Activated naive CD4-positive, alpha-beta T cell treated with anti-CD3 and anti-CD28 coated beads, Interleukin-2, amount 10 ng/mL, durations not matched to agents 7 days and 5 days (primary cell): ENCODE measurements at places on chromosomes 5 and 9.

DNA sequence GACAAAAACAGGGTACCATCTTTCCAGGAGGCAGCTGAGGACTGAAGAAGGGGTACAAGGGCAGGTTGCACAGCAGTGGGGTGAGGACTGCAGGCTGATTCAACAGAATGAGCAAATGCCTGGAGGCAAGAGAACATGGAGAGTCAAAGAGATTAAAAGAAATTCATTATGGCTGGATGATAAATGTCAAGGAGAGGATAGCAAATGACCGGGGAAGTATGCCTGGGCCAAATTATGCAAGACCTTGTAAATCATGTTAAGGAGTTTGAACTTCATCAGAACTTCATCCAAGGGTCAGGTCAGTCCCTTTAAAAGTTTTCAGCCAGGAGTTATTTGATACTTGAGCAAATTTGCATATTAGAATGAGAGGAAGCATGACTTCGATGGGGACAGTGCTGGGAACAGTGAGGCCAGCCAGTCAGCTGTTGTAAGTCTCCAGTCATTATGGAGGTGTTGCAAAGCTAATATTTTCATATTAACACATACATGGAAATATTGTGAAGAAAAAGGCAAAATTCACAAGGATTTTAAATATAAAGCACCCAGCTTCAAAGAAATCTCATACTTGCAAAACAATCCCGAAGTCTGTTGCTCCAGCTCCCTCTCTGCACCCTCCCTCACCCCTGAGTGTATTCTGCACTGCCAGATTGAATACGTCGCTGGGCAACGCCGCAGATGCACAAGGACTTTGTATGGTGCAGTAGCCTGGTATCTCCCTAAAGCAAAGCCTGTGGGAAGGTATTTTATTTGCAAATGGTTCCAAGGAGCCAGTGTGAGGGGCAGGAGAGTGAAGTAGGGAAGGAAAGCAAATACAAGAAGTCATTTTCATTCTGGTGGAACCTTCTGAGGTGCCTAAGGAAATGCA, 509.8 kb upstream of the TLE4 start:
- DNase-seq = no peak

GRCh38 chr9:36137392-36138004, 965 bp downstream of the GLIPR2 start:
- DNase-seq = no peak

DNA sequence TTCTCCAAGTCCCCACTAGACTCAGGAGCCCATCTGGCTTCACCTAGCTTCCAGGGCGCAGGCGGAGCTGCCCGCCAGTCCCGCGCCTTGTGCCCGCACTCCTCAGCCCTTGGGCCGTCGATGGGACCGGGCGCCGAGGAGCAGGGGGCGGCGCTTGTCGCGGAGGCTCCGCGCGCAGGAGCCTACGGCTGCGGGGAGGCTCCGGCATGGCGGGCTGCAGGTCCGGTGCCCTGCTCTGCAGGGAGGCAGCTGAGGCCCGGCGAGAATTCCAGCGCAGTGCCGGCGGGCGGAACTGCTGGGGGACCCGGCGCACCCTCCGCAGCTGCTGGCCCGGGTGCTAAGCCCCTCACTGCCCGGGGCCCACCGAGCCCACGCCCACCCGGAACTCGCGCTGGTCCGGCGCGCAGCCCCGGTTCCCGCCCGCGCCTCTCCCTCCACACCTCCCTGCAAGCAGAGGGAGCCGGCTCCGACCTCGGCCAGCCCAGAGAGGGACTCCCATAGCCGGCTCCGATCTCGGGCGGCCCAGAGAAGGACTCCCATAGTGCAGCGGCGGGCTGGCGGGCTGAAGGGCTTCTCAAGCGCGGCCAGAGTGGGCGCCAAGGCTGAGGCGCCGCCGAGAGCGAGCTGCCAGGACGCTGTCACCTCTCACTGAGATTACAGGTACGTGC, 78.1 kb upstream of the PJA2 start:
- DNase-seq = no peak

DNA sequence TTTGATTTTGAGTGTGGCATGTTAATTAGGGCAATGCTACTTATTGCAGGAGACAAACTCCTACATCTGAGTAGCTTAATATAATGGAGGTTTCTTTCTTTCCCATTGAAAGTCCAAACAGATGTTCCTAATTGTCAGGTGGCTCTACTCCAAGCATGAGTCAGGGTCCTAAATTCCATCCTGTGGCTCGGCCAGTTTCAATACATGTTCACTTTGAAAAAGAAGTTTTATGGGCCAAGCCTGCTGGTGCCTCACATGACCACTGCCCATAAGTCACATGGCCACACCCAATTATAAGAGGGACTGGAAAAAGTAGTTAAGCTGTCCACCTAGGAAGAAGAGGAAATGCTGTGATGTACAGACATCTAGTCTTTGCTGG, 170.4 kb downstream of the ARRDC3 start:
- DNase-seq = no peak

- DNase-seq = no peak
Measured at GRCh38 chr5:54637654-54638053, 120.1 kb downstream of the SNX18 start.

DNA sequence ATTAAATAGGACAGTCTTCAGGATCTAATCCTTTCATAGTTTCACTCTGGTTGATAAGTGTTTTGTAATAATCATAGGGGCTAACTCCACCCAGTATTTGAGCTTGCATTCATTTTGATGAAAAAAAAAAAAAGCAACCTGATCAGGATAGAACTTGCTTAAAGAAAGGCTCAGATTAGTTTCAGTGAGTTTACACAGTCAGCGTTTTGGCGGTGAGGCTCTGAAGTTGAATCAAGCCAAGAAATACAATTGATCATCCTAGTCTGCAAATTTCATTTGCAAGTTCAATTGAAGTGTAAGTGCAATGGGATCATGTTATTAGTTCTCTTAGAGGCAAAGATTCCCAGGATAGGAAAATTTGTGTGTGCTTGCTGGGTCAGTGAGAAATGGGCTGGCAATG, 159.7 kb upstream of the ELL2 start:
- no peak for DNase-seq

DNA sequence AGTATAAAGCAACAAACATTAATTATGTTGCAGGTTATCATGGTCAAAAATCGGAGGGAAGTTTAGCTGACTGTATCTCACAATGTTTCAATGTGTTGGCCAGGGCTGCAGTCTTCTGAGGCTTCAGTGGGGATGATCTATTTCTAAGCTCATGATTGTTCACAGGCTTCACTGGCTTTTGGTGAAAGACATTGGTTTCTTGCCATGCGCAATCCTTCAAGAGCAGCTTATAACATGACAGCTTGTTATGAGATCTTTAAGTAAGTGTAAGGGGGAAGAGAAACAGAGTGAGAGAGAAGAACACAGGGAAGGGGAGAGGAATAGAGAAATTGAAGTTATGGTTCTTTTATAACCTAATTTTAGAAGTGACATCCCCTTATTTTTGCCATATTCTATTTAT, 385.9 kb upstream of the CHD1 start:
- no peak for DNase-seq

DNA sequence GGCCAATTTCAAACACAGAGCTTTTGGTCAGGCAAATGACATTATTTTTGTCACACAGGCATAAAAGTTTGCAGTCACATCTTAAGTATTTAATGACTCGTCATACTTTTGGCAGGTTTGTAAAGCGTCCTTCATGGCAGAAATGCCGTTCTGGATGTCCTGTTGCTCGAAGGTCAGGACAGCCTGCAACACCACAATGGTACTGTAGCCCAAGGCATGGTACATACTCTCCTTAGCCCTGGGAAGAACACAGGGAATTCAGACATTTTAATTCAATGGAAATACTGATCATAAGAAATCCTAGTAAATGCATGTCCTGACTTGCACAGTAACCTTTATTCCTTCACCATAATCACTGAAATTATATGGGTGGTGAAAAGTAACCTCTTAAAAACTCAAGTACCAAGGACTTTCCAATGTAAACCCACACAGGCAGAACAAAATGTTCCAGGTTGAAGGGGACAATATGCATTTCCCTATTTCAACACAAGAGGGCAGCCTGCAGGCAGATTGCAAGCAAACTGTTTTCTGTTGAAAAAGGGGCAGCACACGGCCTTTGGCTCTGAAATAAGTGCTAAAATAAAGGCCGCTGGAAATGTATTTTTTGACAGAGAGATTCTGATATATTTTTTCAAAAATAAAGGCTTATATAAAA, 95.7 kb downstream of the TTC39B start:
- DNase-seq = peak; percentile 59

GRCh38 chr5:97011567-97011966, 75.7 kb downstream of the LNPEP start:
- DNase-seq = no peak

DNA sequence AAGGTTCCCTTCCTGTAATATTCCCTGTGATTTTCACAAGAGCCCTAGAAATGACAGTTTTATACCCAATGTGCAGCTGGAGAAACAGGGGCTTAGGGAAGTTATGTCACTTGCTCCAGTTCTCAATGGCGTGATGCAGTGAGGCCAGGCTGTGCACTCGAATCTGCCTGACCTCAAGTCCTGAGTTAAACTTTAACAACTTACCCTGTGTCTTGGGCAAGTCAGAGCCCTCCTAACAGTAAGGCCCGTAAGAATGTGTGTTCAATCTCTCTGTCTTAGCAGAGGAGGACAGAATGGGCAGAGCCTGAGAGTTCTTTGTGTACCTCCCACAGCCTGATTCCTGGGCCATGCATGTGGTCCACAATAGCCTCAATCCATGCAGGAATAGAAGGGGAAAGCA, 181.1 kb downstream of the TRIM32 start:
- no peak for DNase-seq

DNA sequence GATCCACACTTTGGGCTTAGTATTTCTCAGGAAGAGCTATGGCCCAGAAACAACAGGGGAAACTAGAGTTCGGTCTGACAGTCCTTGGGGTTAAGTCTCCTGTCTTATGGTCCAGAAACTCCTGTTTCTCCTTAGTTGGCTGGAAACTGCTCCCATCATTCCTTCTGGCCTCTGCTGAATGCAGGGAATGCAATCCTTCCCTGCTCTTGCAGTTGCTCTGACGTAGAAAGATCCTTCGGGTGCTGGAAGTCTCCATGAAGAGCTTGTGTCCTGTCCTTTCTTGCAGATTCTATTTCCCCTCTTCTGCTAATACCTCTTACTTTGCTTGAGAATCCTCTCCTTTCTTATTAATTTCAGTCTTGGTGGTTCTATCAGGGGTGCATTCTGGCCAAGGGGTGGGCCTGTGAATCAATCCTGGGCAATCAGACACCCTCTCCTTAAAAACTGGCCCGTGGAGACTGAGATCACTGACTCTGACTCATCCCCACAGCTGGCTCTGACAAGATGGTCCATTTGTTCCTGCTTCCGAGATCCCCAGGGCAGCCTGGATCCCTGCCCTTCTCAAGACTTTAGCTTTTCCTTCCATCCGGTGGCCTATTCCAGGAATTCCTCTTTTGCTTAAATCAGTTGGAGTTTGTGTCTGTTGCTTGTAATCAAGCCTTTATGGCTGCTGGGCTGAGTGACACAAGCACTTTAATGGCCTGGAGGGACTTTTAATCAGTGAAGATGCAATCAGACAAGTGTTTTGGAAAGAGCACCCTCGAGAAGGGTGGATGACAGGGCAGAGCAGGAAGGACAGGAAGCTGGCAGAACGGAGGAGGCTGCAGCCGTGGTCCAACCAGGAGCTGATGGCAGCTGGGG, 23.7 kb downstream of the PTGS1 start:
- DNase-seq = no peak

- no peak for DNase-seq
Measured at GRCh38 chr5:159785656-159786055, 130.6 kb upstream of the ADRA1B start.

DNA sequence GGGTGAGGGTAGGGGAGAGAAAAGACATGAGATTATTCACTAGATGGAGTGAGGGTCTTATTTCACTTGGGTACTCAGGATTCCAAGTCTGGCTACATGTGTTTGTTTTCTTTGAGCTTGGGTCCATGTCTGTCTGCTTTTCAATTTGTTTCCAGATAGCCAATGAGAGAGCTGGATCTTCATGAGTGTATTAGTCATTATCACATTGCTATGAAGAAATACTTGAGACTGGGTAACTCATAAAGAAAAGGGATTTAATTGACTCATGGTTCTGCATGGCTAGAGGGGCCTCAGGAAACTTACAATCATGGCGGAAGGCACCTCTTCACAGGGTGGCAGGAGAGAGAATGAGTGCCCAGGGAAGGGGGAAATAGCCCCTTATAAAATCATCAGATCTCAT, 196.8 kb upstream of the TRIM32 start:
- no peak for DNase-seq

DNA sequence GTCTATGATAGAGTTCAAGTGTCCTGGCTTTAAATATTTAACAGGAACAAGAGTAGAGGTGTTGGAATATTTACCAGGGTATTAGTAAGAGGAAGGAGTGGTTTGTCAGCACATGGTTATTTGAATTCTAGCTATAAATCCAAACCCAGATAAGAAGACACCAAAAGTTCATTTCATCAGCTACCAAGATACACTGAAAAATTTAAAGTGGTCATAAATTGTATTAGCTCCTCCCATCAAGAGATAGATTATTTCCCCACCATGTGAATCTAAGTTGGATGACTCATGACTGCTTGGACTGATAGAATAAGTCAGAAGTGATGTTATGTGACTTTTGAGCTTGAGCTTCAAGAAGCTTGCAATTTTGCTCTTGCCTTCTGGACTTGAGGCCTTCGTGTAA, 72.1 kb upstream of the GRAMD2B start:
- DNase-seq = no peak

GRCh38 chr5:124404796-124405195, 341.6 kb downstream of the ZNF608 start:
- DNase-seq = no peak

GRCh38 chr9:116726602-116727001, 39.5 kb downstream of the TRIM32 start:
- no peak for DNase-seq

GRCh38 chr9:137164370-137165249, 5.2 kb downstream of the LRRC26 start:
- no peak for DNase-seq

GRCh38 chr9:6109571-6109970, 94.1 kb upstream of the RANBP6 start:
- DNase-seq = no peak

DNA sequence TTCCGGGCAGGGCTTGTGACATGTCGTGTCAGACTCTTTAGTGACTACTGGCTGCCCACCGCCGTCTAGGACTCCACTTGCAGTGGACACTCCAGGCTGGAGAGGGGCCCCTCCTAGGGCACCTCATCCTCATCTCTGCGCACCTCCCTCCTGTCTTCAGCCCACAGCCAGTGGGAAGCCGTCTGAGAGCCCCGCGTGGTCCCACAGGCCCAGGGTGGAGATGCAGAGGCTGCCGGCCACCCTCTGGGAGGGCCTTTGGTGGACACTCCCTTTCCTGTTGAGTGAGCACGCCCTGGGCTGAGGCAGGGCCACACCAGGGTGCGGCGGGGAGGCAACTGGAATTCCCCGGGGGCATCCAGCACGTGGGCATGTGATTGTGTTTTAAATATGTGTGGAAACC, 80.5 kb downstream of the IRX2 start:
- DNase-seq = no peak

GRCh38 chr5:142984525-142984924, 214.3 kb downstream of the ARHGAP26 start:
- no peak for DNase-seq

DNA sequence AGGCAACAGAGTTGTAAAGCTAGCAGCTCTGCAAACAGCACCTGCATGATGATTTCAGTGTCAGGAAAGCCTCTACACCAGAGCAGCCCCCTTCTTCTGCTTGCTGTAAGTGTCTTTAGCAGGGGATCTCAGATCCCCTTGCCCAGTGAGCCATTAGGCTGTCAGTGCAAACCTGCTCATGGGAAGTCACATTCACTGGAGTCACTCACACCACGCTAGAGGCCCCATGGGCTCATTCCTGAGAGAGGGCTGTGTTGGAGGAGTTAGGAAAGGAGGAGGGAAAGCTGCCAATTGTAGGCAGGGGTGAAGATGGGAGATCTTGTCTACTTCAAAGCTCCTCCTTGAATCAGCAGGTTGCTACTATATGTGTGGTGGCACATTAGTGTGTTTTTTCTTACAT, 275.2 kb downstream of the SMARCA2 start:
- DNase-seq = no peak
